ENCODE measurements at places on chromosomes 5 and 9.

DNA sequence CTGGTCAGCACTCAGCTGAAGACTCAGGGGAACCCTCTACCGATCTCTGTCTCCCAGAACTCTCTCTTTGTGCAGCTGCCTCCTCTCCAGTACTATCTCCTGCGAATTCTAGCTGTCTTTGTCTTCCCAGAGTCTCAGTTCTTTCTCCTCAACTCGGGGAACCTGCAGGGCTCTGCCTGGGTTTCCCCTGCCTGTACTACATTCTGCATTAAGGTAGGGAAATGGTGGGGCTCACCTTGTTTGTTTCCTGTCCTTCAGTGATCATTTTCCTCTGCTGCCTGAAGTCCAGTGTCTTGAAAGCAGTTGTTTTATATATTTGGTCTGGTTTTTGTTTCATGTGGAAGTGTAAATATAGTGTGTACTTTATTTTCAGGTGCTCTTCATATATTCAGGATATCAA lies 43.1 kb upstream of the IGFBPL1 start:
- no peak for DNase-seq

GRCh38 chr5:132483101-132483500 lies 7.5 kb downstream of the IRF1 start:
- no peak for DNase-seq

DNA sequence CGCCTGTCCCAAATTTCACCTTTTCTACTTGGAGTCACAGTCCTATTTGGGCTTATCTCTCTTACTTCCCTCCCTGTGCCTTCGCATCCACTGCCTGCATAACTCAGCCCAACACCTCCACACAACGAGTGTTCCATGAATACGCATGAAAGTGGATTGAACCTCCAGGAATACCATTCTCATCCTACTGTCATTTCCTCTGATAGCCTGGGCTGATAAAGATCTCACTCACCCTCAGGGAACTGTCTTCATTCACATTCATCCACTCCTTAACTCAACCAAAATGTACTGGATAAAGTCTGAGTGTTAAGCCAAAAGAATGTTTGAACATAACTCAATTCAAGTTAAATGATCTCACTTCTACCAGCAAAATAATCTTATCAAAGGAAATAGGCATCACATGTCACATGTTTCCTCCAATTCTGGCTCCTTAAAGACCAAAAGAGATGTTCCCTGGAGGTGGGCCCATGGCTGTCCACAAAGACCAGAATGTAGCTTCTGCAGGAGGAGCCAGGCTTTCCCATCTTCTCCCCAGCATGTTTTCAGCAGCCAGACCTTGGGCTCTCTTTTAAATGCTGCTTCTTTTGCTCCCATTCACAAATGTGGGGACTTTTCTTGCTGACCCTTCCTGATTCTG lies 28.4 kb upstream of the TRIO start:
- DNase-seq: no peak

DNA sequence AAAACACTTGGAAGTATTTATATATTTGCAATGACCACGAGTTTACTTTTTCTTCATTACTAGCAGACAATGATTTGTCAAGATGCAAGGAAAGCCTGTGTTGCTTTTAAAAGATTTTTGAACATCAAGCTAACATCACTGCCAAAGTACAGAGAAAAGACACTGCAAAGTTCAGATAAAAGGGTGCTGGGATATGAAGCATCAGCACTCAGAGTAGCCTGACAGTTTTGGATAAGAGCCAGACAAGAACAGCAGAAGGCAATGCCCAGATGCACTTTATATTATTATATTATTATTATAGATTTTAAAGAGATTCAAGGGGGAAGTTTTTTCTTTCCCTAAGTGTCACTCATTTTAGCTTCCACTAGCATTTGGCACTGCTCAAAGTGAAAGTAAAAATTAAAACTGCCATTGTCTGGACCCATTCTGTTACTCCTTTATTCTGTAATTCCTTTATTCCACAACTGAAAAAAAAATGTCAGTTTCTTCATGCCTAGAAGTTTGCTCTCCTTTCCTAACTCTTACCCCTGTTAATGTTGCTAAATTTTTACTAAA lies 240.6 kb downstream of the EFNA5 start:
- DNase-seq: no peak

DNA sequence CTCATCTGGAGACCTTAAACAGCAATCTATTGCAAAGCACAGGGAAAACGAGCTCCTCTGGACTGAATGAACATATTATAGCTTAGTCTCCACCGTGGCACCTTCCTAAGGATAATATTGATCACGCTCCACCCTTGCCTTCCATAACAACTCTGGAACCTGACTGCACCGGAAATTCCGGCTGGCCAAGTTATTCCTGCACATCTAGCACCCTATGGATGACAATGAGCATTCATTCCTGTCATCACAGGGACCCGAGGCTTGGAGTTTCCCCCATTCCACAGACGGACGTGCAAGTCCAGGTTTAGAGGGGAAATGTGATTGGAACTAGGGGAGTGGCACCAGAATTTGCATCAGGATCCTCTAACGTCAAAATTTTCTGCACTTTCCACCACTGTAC lies 27.5 kb downstream of the STK10 start:
- no peak for DNase-seq
